Suppressor macrophage treated with lipopolysaccharide for 4 hours (primary cell): ENCODE measurements at places on chromosomes 5 and 9.

DNA sequence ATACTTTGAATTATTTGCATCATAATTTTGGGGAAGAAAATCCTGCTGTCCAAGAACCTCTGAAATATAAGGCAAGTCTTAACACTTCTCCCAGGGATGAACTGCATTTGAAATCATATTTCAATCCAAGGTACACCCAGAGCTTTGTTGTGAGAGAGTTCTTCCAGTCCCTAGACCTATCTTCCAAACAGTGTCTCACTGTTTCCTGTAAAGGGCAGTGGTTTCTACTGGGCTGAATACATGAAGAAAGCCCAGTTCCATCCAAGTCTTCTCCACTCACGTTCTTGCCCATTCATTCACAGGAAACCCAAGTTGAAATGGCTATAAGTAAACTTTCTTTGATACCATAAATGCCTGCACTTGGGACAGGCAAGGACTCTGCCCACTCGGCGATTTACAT, 108.3 kb upstream of the LHFPL2 start:
- no peak for DNase-seq

DNA sequence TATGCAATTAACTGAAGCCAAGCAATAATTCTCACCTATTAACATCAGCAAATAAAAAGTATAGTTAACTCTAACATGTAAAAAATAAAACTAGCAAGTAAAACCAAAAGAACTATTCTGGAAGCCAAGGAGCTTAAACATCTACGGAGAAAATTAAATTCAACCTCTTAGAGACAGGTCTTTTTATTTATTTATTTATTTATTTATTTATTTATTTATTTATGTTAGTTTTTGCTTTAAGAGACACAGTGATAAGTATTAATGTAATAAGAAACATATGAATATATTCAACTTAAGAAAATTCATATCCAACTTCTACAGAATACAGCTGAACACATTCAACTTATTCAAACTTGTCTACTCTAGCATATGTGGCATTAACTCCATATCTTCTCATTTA, 472.1 kb upstream of the IZUMO3 start:
- no peak for DNase-seq

- DNase-seq, result peak; percentile 85
Measured at GRCh38 chr5:119411361-119412278, 40.7 kb upstream of the HSD17B4 start.

GRCh38 chr5:9733486-9733885, 103.3 kb upstream of the TAS2R1 start:
- no peak for DNase-seq
